ENCODE measurements at places on chromosomes 16 and 17.

GRCh38 chr17:8994319-8994718, 27.0 kb upstream of the NTN1 start:
- DNase-seq, result peak; percentile 68

- peak; percentile 18 for DNase-seq
These were observed 3.5 kb downstream of the IRX3 start for GRCh38 chr16:54282928-54283724.

DNA sequence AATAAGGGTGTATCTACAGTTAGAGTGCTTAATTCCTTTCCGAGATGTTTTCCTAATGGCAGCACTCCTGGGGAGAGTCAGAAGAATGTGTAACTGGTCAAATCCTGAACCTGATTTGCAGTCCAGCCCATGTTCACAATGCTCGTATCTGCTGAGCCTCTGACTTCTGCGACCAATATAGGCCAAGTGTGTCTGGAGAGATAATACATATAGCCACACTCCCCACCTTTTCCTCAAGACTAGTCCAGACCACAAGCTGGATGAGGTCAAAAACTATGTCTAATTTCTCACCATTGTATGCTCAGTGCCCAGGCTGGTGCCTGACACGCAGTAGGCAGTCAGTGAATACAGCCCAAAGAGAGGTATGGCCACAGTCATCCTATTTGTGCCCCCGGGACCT, 58.0 kb downstream of the XYLT1 start:
- no peak for DNase-seq

GRCh38 chr16:12132850-12133440, 156.4 kb downstream of the SNX29 start:
- no peak for DNase-seq

- no peak for DNase-seq
These were observed 17.3 kb downstream of the ZZEF1 start for GRCh38 chr17:4125552-4125951.

DNA sequence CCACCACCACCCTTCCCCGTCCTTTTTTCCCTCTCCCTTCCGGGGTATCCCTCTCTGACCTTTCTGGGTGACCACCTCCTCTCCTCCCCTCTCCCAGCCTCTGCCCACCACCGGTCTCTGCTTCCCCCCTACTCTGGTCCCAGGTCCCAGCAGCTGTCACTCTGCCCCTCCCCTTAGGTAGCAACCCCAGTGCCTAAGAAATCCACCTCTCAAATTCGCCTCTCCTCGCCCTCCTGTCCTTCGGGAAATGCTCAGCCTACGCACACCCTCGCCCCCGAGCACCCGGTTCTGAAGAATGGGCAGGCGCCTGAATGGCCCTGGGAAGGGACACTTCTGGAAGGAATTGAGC, 775 bp upstream of the SP6 start:
- DNase-seq, result no peak

- DNase-seq, result no peak
These were observed 56.3 kb downstream of the IL21R start for GRCh38 chr16:27458258-27458657.

- DNase-seq, result no peak
These were observed 37.2 kb downstream of the MFSD11 start for GRCh38 chr17:76775021-76775600.

DNA sequence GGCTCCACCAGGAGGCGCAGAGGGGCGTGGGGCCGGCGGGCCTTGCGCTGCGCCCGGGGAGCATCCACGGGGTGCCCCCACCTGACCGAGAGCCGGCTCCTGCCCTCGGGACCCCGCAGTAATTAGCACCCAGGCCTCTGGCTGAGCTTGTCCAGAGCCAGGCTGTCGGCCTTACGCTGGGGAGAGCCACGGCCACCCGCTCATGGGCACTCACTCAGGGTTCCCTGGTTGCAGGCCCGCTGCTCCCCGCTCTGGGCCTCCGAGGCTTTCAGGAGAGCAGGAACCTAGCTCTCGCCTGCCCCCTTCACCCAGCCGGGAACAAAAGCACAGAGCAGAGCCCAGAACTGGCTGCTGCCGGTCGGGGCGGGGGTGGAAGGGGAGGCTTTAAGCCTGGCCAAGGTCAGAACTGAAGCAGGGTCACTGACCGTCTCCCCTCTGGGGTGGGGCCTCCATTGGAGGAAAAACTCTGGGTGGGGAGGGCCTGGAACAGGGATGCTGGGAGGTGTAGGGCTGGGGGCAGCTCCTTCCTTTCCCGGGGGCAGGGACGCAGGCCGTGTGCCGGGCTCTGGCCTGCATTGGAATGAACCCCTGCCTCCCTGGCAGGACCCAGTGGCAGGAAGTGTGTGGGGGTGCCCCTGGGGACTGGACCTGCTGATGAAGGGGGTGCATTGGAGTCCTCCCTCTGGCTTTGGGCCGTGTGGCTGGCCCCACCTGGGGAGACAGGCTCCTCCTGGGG, 12.3 kb downstream of the GLIS2 start:
- peak; percentile 83 for DNase-seq

DNA sequence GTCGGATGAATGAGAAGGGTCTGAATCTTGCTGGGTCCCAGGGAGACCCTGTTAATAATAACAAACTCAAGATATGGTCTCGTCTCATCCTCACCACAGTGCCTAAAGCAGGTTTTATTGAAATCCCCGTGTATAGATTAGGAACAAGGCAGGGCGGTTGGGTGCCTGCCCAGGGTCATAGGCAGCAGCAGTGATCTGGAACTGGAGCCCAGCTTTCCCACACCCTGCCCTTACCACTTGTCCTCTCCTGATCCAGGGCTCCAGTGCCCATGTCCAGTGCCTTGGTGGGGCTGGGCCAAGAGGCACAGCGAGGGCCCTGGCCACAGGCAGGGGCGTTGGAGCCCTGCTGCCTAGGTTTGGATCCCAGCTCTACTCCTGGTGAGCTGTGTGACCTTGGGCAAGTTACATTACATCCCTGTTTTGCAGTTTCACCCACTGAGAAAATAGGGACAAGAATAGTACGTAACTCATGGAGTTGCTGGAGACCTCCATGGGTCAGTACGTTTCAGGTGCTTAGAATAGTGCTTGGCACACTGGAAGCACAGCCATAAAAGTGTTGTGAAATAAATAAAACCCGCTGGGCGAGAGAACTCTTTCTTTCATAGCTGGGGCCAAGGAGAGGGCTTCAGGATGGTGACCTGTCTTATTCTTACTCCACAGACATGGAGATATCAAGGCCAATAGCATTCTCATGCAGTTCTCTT, 13.9 kb downstream of the SOCS3 start:
- no peak for DNase-seq

DNA sequence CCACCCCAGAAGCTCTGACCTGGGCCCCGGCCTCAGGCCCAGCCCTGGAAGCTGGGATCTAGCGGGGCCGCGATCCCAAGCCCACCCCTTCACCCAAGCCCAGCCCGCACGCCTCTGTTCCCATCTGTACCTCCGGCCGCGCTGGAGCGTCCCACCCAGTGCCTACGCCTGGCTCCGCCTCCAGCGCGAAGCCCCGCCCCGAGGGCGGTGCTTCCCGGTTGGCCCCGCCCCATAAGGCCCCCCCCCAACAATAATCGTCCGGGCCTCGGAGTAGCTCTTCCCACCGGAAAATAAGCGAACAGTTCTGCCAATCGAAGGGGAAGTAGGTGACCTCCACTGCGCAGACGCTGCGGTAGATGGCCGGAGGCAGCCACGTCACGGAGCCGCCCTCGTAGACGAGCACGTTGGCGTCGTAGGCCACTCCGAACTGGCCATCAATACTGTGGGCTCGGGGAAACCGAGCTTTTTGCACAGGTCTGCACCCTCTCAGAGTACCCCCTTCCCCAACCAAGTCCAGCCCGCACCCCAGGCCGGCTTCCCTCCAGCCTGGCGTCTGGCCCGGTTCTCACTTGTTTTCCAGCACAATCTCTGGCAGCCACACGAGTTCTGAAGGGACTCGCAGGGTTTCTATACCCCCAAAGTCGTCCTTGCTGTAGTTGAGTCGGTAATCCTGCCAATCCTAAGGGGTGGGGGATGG, 1.1 kb downstream of the CHRNE start:
- peak; percentile 65 for DNase-seq

DNA sequence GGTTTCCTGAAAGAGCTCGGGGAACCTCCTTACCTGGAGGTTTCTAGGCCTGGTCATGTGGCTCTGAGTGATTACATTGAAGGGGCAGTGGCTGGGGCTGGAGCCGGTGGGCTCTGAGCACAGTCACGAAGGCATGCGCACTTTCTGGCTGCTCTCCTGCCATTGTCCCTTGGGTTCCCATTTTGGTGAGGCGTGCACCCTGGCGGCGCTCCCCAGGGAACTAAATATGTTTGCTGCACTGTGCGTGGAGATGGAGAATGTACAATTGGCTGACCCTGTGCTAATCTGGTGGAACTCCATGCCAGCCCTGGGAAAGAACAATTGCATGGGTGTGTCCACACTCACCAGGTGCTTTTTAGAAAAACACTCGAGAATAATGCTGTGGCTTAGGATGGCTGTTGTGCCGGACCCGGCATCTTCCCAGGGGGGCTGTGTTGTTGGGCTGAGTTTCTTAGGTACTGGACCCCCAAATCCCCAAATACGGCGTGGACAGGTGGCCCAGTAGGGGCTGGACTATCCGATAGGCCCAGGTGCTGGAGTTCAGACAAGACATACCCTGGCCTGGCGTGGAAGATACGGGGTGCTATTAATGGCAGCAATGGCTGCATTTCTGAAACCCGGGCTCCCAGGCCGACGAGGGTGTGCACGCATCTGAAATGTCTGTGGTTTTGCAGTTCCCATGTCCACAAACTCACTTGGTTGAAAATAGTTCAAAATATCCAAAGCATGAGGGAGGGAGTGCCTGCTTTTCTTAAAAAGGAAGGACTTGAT, 230.5 kb downstream of the SEC14L1 start:
- DNase-seq, result peak; percentile 73

- no peak for DNase-seq
These were observed 135.2 kb downstream of the NPIPB5 start for GRCh38 chr16:22645868-22646267.

DNA sequence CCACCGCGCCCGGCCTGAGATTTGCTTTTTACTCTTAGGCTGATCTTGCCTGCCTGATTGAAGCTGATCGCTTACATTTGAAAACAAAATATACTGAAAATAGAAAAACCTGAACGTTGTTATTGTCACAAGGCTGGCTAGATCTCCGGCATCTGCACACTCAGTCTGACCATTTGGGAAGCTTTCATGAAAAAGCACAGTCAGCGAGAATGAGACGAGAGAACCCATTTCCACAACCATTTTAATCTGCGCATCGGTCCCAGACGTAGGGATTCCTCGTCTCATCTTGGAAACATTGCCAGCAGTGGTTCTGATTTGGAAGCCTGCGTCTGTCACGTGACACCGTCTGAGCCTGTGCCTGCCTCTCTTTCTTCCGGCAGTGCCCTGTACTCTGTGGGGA, 20.9 kb downstream of the SPG7 start:
- DNase-seq, result no peak

DNA sequence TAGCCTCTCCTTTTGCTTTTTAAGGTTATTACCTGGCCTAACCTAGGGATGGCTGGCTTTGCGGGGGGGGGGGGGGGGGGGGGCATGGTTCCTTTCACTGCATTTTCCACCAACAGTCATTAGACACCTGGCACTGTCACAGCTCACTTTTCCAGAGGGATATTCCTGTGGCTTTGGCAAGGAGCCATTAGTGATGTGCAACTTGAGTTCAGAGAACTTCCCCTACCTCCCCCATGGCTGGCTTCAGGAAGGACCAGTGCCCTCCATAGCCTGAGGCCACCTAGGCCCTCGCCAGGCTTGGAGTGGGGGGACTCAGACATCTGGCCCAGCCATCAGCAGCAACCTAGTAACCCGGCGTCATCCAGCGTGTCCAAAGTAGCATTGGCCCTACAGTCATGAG, 234.6 kb downstream of the CPPED1 start:
- no peak for DNase-seq

DNA sequence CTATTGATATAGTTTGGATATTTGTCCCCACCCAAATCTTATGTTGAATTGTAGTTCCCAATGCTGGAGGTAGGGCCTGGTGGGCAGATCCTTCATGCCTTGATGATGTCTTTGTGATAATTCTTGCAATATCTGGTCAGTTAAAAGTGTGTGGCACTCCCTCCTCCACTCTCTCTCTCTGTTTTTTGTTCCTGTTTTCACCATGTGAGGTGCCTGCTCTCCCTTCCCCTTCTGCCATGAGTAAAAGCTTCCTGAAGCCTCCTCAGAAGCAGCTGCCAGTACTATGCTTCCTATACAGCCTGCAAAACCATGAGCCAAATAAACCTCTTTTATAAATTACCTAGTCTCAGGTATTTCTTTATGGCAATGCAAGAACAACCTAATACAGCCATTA, 47.3 kb downstream of the TOM1L2 start:
- DNase-seq, result no peak

GRCh38 chr17:42797067-42798007, 1.2 kb downstream of the COA3 start:
- peak; percentile 56 for DNase-seq

DNA sequence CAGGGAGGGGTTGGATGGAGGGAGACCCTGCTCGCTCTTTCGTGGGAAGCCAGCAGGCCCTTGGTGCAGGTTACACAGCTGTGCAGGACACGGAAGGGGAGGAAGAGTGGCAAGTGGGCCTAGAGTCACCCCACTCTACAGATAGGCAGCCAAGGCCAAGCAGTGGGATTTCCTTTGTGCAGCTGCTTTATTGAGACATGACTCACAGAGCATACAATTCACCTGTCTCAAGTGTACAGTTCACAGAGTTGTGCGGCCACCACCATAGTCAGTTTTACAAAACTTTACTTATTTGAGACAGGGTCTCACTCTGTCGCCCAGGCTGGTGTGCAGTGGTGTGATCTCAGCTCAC, 91.2 kb upstream of the CIBAR2 start:
- DNase-seq, result no peak

DNA sequence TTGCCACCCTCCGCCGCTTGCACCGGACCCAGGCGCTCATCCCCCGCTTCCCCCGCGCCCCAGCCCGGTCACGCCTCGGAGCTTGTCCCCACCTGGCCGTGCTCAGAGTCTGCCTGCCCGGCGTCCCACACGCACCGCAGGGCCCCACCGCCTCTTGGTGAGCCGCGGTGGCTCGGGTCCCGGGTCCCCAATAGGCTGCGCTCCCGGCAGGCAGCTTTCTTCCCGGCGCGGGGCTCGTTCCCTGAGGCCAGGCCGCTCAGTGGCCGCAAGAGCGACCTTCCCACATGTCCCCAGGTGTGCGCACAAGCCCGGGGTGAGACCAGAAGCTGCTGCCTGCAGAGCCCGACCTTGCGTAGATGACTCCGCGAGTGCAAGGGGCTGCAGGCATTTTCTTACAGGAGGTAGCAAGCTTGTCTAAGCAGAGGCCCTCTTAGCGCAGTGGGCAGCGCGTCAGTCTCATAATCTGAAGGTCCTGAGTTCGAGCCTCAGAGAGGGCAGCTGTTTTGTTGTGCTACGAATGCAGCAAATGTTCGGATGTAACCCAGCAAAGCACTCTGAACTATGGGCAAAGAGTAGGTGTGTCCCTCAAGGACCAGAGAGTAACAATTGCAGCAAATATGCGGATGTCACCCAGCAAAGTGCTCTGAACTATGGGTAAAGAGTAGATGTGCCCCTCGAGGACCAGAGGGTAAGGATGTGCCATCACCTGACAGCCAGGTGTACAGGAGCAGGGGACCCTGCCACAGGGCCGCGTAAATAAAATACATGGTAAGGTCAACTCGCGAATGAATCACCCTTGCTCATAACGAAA, 15.6 kb downstream of the TLE7 start:
- peak; percentile 48 for DNase-seq

- peak; percentile 76 for DNase-seq
These were observed 254.8 kb upstream of the TBX2 start for GRCh38 chr17:61144617-61145564.

All from stomach (tissue), 19 donors.